ENCODE measurements at places on chromosomes 13 and 19.

DNA sequence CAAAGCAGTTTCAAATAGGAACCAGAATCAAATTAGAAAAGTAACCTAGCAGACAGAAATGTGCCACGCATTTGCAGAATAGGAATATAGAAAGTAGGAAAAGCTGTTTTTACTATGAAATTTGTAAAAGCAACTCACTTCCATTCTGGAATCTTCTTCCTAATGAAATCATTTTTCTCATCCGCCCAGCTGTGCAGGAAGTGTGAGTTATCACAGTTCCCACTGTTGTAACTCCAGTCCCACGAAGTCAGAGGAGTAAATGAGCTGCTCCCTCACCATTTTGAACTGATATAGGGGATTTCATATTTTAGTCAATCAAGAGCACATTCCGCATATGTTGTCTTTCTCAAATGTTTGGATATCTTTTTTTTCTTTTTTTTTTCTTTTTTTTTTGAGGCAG, 230.8 kb downstream of the TBC1D4 start:
- DNase-seq = no peak

DNA sequence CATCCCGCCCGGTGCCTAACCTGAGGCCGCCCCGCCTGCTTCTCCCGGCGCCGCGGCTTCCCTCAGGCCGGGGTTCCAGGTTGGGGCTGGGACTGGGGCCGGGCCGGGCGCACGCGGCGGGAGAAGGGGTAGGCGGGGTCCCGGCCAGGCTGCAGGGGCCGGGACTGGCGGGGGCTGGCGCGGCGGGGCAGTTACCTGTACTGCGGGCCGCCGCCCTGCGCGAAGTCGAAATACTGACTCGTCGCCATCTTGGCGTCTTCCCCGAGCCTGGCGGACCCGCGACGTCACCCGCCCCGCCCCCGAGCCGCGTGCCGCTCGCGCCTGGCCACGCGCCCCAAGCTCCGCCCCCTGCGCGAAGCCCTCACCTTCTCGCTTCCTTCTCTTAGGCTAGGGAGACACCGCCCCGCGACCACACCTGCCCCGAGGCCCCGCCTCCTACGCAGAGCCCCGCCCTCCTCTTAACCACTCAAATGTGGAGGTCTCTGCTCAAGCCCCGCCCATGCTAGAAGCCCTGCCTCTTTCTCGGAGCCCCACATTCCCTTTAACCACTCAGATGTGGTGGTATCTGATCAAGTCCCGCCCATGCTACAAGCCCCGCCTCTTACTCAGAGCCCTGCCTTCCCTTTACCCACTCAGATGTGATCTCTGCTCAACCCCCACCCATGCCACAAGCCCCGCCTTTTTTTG, at the start of gene ZFR2:
Gene ZFR2 (minus strand): TSS at position 269 of the 687 bp plus-strand sequence. CDS start 21 bp downstream, at position 248.
- DNase-seq = no peak

GRCh38 chr19:35031072-35031881, 1.0 kb downstream of the SCN1B start:
- peak; percentile 28 for DNase-seq

DNA sequence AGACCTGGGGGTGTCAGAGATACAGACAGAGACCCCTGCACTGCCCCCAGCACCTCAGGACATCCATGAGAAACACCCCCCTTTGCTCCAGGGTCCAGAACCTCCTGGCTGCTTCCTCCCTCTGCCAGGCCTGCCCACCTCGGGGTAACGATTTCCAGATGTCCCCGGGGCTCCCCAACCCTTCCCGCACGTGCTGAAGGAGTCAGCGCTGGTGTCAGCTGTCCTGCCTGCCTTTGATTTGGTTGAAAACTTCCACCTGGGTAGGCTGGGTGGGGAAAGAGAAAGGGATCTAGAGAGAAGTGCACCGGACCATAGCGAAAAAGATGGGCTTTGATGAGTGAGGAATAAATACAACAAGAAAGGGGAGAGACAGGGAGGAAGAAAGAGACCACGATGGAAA, 1.5 kb upstream of the CGB7 start:
- no peak for DNase-seq

- DNase-seq = peak; percentile 54
Measured at GRCh38 chr13:30585748-30586262, 31.9 kb upstream of the USPL1 start.

GRCh38 chr19:5586300-5587070, 18.7 kb upstream of the TINCR start:
- peak; percentile 10 for DNase-seq
